ENCODE measurements at places on chromosomes 2 and 18.

- DNase-seq: no peak
These were observed 180.3 kb upstream of the RAB12 start for GRCh38 chr18:8428951-8429350.

GRCh38 chr18:13436576-13436975 lies 218.0 kb downstream of the LDLRAD4 start:
- no peak for DNase-seq

- DNase-seq: no peak
These were observed 117.2 kb downstream of the TCF4 start for GRCh38 chr18:55470826-55471225.

GRCh38 chr18:3604498-3605408 lies 154.8 kb downstream of the TGIF1 start:
- DNase-seq: no peak

- no peak for DNase-seq
These were observed 246.6 kb upstream of the REG3G start for GRCh38 chr2:78778756-78779510.

DNA sequence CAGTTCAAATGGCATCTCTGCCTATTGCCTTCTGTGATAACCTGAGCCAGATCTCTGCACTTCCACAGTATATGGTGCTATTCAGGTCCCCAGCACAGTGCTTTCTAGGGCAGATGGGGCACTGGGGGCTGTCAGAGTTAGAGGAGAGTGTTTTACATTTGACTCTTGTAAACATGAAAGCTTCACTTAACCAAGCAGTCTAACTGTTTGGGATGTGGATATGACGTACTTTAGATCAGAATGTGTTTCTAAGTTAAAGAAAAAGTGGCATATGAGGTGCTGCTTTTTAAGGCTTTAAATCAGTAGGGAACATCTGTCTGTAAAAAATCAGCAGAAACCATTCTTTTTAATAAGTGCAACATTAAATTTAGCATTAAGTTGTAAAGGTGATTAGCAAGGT lies 75.7 kb downstream of the MYO1B start:
- no peak for DNase-seq

DNA sequence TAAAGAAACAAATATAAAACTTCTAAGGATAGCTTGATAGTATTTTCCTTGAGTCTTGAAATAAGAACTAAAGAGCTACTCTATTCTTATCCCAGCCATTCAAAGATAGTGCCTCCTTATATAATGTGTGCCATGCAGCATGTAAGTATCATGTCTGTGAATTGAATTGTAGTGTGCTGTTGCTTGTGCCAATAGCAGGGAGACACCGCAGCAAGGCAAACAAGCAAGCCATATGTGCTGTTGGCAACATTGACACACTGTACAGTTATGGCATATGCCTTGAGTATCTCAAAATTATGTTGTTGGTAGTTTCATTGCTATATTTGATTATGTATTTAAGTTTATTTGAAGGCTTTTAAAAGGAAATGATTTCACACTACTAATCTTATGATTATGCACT lies 58.2 kb downstream of the ERBB4 start:
- no peak for DNase-seq

GRCh38 chr2:168495524-168495923 lies 39.5 kb downstream of the CERS6 start:
- DNase-seq: no peak

- no peak for DNase-seq
These were observed 123.7 kb downstream of the GALNT14 start for GRCh38 chr2:31014516-31014915.

DNA sequence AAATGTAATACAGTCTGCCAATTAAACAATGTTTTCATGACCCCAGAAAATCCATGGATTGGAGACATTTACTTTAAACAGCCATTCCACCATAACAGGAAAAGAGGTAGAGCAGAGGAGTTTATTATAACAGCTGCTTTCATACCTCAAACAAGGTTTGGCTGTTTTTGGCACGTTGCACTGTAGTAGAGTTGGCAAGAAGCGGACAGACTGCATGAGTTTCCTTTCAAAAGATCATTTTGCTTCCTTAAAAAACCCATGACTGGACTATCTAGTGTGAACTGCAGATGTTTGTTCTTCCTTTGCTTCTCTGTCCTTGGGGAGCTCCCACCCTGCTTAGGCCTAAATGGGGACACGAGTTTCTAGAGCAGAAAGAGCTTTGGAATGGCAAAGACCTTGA lies 108.5 kb upstream of the THOC1 start:
- no peak for DNase-seq

GRCh38 chr2:45152691-45153090 lies 143.4 kb upstream of the SIX2 start:
- DNase-seq: no peak

DNA sequence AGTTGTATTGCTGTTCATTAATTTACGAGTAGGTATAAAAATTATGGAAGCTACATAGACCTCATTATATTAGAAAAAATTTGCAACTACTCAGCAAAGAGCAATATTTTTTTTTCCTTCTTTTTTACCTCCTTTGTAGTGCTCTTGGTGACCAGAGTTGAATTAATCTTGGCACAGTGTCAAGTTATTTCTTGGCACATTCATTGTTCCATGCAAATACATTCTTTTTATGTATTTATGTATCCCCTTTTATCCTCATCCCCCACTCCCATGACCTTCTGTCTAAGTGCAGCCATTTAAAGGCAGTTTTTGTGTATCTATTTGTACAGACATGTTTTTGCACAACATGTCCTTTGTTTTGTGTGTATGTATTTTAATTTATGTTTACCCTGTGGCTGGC lies 224.5 kb downstream of the CCDC102B start:
- no peak for DNase-seq

- no peak for DNase-seq
These were observed 485 bp upstream of the GALNT3 start for GRCh38 chr2:165794536-165794928.

DNA sequence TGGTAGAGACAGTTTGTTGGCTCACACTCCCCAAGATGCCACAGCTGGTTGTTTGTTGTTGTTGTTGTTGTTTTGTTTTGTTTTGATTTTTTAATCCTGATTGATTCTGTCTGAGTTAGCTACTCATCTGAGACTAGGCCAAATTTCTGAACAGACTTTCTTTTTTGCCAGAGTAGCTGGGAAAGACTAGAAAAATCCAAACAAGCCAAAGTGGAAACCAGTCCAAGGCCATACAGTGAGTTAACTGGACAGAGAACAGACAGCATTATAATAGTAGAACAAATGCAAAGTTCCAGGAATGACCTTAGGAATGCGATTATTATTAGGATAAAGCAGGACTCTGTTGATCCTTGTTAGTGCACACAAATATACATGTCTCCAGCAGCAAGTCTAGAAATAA lies 43.8 kb upstream of the CYP26B1 start:
- no peak for DNase-seq

DNA sequence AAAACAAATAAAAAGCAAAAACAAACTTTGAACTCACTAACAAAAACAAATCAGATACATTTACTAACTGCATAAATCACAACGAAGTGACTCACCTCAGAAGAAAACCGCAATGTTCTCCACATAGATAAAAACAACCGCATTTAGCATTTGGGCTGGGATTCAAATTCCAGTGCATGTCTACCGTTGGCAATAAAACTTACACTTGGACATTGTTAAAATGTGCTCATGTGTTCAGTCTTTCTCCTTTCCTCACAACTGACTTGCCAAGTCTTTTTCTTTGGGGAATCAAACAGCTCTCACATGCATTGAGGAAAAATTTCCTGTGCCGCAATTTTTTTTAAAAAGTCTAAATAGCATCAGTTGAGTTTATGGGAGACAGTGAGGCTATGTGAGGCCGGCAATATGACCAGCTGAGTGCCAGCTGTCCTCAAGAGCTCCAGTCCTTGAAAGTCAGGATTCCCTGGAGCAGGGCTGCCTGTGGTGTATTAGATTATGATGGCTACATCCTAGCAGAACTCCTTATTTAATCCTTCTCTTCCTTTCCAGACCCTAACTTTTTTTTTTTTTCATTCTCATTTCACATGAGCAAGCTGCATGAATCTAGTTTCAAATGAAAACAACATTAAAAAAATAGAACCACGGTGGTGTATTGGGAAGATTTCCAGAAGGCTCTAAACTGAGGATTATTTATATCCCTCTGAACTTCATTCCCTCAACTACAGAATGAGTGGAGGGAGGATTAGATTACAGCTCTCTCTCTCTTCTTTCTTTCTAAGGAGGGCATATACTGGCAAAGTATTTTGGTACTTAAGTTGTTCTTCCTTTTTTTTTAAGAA lies 70.2 kb upstream of the MEIS1 start:
- DNase-seq: no peak

DNA sequence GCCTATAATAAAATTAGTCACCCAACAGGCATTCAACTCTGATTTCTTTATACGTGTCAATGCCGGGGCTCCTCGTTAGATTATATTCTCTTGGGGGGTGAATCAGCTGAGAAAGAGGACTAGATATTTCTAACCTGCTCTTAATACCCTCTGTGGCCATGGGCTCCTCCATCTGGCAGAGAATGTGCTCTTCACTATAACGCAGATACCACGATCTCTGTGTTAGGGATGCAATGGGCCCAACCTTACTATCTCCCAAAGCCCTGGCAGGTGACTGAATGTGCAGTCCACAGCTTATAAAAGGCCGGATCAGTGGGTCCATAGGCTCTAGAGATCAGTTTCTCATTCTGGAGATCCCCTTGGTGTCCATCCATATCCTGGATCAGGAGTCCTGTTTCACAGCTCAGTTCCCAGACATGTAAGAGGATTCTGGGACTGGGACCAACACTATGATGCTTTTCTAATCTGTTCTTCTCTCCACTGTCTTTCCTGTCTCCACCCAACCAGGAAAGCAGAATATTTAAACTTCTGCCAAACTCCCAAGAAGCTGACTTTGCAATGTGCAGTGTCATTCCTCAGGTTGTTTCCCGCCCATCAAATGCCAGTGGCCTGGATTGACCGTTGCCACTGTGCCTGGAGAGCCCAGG lies 71.4 kb upstream of the CELF4 start:
- DNase-seq: no peak

- DNase-seq: no peak
These were observed 55.1 kb downstream of the CYP27C1 start for GRCh38 chr2:127164761-127165538.

DNA sequence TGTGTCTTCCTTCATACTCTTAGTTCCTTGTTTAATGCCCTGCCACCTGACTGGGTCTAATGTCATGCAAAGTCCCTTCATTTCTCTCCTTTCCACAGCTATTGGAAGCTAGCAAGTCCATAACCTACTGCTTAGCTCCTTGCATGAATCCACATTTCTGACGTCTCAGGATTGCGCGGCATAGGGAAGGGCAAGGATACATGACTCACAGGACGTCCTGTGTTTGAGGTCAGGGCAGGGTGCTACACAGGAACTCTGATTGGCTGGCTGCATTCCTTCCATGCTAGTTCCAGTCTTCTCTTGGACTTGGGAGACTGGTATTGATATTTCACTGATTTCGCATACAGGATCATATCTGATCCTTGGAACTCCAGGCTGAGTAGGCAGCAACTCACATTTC lies 137.9 kb downstream of the CDH2 start:
- DNase-seq: no peak

DNA sequence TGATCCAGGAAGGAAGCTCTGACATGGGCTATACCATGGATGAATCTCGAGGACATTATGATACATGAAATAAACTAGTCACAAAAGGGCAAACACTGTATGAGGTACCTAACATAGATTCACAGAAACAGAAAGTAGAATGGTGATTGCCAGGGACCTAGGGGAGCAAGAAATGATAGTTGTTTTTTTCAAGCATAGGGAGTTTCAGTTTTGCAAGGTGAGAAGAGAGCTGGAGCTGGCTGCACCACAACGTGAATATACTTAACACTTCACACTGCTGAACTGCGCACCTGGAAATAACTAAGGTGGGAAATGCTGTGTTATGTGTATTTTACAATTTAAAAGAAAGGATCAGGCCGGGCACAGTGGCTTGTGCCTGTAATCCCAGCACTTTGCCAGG lies 13.2 kb upstream of the AGAP1 start:
- no peak for DNase-seq

- DNase-seq: no peak
These were observed 51.4 kb downstream of the OSBPL1A start for GRCh38 chr18:24346254-24346653.

DNA sequence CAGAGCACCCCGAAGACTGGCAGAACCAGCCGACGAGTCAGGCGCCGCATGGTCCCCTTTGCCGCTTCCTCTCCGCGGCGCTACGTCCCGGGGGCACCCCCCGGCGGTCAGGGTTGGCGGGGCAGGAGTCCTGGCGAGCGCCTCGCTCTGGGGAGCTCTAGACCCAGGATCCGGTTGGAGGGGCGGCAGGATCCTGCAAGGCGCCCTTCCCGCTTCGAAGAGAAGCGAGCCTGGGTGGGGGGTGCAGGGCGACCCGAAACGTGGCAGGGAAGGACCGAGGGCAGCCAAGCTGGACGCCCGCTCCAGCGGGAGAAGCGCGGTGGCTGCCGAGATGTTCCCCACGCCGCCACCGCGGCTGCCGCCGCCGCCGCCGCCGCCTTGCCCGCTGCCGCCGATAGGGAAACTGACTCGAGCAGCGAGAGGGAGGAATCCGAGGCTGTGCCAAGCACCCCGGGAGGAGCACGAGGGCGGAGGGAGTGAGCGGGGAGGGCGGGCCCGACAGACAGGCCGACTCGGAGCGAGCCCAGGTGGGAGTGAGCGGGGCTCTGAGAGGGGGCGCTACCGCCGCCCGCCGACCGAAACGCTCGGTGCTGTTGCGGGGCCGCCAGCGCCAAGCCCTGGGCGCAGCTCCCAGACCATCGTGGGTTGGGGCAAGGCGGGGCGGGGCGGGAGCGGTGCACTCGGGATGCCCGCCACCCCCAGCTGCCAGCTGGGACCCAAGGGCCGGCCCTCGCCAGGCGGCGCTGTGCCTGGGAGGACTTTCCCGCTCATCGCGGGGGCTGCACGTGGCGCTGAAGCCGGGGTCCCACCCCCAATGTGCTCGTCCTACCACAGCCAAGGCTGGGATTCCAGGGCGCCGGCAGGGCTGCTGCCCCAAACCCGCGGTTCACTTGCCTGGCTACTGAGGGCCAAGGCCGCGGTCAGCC lies at the start of gene GALNT14:
GALNT14 (minus strand) TSS at position 404 of the 926 bp plus-strand sequence; CDS start at position 50, 354 bp downstream.
- DNase-seq: peak; percentile 73

DNA sequence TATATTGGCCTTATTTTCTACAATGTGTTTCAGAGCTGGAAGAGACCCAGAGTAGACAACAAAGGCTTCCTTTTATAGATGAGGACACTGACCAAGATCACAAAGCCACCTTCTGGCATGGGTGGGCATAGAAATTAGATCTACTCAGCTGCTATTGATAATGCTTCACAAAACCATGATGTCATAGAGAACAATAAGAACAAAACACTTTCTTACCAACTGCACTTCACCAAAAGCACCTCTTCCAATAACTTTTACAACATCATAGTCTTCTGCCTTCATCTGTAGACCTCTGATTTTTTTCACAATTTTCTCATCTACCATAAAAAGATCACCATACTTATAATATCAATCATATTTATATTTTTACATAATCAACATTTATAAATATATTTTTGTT lies 58.1 kb downstream of the ROCK2 start:
- no peak for DNase-seq

- peak; percentile 83 for DNase-seq
These were observed 61.4 kb downstream of the TGOLN2 start for GRCh38 chr2:85266146-85267041.

- DNase-seq: no peak
These were observed 382.3 kb upstream of the CRIM1 start for GRCh38 chr2:35973132-35973736.
